ENCODE measurements at places on chromosomes 5 and 9.

DNA sequence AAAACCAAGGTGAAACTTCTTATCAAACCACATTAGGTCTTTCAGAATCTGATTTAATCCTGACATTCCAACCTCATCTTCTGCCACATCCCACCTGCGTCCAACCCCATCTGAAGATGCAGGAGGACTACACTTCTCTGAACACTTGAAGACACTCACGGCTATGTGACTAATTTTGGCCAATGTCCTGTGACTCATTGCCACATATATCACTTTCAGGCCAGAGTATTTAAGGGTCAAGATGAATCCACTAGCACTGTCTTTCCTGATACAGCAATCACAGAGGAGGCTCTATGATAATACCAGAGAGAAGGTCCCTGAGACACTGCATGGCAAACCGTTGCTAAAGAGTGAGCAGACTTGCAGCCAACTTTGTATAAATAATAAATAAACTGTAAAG is 323.4 kb downstream of the NR2F1-AS1 start:
- DNase-seq, result no peak

DNA sequence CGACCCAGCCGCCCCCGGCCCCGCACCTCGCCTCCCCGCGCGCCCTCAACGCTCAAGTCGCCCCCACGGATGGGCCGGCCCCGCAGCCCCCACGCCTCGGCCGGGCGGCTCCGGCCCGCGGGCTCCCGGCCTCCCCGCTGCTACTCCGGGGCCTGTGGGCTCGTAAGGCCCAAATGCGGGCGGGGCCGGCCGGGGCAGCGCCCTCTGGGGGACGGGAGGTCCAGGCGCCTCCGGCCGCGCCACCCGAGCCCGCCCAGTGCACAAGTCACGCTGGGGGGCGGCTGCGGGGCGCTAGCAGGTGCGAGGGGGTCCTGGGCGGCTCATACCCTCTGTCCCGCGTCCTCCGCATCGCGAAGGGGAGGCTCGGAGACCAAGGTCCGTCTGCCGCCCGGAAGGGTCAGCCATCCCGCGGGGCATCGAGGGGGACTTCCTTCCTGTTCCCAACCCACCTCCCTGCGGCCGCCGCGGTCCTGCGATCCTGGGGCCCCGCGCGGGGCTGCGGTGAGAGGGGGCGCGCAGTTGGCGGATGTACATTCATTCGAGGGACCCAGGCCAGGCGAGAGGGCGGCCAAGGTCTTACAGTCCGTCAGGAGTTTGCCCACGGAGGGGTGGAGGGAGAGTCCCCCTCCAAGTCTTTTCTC is at the start of gene CIZ1:
Gene CIZ1, minus strand, starts transcription at position 167 of the 641 bp plus-strand sequence. CDS start 715 bp downstream, outside the sequence.
- peak; percentile 69 for DNase-seq

DNA sequence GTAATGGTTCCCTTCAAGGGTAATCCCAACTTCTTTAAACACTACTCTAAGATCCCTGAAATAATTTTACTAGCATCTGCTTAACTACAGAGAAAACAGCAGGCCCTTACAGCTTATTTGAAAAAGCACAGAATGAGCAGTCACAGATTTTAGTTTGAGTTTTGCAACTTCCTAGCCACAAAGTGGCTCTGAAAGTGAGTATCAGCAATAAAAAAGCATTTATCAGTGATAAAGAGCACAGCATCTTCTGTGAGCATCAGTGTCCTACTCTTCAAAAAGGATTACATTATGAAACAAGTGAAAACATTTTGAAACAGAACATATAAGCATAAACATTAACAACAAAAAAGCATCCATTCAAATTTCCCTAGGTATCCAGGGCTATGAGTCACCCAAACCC is 45.0 kb downstream of the SAXO1 start:
- no peak for DNase-seq

GRCh38 chr9:119968836-119969707 is 599.8 kb upstream of the BRINP1 start:
- DNase-seq, result peak; percentile 2

DNA sequence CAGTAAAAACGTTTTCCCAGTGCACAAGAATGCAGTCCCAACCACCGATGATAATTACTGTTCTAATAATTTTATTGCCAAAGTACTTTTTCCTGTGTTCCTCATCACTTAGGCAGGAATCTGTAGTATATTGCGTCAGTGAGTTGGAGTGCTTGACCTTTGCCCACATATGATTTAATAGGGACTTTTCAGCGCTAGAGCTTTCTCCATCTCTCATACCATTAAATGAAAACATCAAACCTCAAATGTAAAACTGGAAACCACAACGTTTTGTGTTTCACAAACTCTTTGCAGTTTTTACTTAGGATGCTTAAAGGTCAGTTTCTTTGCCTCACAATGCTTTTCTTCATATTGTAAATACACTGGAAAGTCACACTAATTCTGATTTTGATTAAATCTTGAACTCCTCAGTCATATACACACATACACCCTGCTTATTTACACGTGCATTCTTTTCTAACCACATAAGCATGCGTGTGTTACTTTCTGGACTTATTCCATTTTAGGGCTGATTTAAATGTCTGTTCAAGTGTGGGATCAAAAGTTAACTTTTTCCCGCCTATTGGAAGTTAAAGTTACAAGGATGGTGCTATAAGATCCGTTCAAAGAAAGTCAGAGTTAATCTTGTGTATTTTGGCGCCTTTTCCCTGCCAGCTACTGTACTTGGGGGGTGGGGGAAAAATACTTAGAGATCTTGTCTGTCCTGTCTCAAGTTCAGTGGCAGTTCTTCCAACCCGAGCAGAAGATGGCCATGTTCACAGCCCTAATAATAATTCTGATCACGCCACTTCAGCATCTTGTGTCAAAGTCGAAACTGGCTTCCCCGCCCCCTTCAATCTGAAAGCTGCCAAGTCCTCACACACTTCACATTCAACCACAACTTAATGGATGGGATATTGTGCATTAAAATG is 6.6 kb upstream of the NFIB start:
- DNase-seq, result no peak

DNA sequence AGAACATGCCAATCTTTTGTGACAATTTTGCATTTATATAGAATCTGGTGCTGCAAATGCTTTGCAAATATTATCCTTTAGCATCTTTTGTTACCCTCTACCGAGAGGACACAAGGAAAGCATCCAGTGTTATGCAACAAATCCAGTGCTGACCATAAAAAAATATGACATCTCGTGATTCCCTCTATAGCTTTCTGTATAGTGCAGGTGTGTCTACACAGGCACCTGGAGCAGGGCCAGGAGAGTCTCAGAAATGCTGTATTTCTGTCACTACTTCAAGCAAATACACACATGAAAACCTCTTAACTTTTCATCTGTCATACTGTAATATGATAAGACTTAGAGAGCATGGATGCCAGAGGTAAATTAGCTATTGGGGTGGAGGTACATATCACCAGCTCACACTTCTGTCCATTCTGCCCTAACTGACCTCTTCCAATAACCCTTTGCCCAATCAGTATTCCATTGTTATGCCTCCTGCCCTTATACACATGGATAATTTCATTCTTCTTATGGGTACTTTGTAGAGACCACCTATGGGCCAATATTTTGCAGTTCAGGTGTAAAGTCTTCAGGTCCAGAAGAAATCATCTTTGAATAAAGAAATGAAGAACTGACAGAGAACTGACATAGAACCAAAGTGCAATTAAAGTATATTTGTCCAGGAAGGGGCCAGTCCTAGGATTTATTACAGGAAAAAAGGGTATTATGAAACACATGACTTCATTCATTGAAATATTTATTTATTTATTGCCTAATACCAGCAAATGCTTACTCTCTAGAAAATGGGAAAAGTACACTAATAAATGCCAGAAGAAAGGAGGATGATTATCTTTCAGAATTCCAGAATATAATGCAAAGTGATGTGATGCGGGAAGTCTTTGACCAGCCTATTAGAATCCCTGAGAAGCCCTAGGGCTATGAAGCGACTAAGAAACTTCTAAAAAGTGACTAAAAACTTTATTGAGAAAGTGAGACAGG is 106.5 kb downstream of the EPB41L4A start:
- DNase-seq, result no peak

GRCh38 chr9:135887585-135888050 is 19.7 kb downstream of the CAMSAP1 start:
- DNase-seq, result peak; percentile 78

DNA sequence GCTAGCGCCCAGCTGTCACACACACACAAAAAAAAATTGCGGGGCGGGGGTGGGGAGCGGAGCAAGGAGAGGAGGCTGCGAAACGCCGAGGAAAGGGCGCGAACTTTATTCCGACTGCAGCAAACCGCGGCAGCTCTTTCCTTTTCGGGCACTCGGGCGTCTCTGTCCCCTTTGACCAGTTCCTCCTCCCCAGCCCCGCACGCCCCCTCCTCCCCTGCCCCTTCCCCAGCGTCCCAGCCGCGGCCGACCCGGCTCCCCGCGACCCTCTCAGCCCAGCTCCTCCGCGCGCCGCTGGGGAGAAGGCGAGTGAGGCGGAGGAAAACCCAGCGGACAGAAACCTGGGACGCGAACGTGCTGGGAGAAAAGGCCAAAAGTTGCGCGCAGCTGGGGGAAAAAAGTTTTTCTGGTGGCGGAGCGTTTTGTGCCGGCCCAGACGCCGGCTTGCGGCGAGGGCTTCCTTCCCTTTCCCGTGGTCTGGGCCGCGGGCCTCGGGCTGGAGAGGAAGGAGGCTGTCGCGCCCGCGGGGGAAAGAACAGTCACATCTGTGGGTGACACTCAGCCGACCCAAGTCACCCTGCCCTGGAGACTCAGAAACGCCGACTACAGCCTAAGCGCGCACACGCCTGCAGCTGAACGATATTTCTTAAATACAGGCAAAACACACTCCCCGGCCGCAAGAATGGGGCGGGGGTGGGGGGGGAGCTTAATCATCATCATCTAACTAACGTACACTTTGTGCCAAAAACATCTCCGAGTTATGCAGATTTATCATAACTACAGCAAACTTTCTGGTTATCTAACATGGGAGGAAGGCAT is 1.1 kb upstream of the BNC2 start:
- DNase-seq, result peak; percentile 40

DNA sequence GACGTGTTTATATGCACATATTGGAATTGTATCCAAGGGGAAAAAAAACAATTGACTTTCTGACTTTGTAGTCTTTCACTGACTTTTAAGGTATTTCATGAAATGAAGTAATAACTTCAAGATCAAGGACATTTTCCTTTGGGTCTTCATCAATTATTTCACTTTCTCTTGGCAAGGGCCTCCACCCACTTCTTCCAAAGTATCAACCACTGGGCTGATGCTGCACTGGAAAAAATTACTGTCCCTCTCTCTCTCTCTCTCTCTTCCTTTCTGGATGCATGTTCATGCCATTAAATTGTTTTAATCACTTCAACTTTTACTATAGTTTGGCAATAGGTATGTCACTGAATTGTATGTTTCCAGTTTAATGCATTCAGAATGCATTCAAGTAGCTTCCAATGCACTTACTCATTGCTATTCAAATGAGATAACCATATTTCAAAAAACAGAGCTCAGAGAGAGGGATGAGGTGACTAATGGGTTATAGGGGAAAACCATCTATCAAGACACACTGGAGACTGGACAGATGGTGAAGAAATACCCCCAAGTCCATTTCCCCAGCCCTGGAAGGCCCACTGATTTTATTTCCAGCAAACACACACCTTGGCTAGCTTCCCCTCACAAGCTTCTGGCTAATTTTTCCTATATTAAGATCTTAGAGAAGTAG is 585.3 kb downstream of the EBF1 start:
- DNase-seq, result no peak

DNA sequence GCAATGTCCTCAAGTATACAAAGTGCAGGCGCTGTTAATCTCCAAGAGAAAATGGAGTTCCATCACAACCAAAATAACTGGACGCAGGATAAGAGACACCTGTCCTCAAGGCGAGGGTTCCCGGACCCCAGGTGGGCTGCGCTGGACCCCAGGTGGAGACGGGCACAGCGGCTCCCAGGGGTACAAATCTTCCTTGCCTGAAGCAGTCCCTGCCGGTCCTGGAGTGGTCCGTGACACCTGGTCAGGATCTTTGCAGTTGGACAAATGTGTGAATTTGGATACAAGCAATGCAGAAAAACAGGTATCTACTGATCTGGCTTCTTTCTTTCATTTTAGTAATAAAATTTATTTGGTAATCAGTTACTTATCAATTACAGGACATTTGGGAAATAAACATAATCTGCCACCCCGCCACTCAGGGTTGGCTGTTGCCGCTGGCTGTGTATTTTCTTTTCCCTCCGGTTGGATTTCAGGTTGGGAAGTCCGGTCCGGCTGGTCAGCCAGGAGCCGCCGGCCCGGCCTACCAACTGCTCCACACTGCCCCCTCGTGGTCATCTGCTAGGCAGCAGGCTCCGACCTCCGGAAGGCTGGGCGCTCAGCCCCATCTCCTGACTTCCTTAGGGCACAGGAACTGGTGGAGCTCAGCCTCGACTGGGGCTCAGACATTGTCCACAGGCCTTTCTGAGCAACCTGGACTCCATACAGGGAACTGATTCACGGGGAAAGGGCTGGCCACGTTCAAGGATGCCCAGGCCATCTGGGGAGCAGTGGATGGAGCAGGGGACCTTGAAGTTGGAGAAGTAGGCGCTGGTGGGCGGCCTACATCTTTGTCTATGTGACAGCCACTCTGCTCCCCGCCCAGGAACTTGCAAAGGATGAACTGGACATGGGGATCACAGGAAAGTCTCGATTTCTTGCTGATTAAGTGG is 43.4 kb downstream of the NXNL2 start:
- peak; percentile 19 for DNase-seq

DNA sequence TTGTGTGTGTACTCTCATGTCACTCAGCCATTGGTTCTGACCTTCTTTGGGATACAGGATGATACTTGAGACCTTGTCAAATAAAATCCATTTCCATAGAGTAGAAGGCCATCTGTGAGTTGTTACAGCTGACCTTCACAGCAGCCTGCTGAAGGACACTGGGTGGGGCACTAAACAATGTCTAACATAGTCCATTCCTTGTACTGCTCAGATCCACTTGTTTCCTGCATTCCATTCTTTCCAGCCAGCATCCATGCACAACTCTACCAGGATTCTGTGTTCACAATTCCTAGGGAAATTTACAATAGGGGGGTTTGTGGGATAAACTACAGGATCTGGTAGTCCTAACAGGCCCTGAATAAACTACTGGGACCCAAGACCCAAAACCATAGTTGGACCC is 286.4 kb downstream of the RASEF start:
- DNase-seq, result no peak

GRCh38 chr5:173981185-173981761 is 7.7 kb upstream of the C5orf47 start:
- no peak for DNase-seq
